ENCODE measurements at places on chromosomes 2 and 18. TPM values are rescaled to one million over a fixed set of nuclear protein-coding genes. Genes with fewer than 3 reads are reported as not detected.

The EVA1A gene
- 30.2 TPM for polyA plus RNA-seq

The SERPINB11 gene
- polyA plus RNA-seq, result not detected

The CKAP2L gene
- polyA plus RNA-seq, result 3.3 TPM

The RRM2 gene
- polyA plus RNA-seq, result 31.8 TPM

The WDR35 gene
- polyA plus RNA-seq, result 5.1 TPM

The UCN gene
- polyA plus RNA-seq, result 0.34 TPM

The PARD6G gene
- polyA plus RNA-seq, result 0.96 TPM

The CDKL4 gene
- polyA plus RNA-seq, result not detected

Data from BJ (cell line).